Activated CD4-positive, CD25-positive, alpha-beta regulatory T cell treated with anti-CD3 and anti-CD28 coated beads, Interleukin-2, amount 50 U/mL, for 16 hours (primary cell): ENCODE measurements at places on chromosomes 3 and 15.

- DNase-seq, result no peak
These were observed 47.2 kb downstream of the DIPK2A start for GRCh38 chr3:144018776-144019175.

DNA sequence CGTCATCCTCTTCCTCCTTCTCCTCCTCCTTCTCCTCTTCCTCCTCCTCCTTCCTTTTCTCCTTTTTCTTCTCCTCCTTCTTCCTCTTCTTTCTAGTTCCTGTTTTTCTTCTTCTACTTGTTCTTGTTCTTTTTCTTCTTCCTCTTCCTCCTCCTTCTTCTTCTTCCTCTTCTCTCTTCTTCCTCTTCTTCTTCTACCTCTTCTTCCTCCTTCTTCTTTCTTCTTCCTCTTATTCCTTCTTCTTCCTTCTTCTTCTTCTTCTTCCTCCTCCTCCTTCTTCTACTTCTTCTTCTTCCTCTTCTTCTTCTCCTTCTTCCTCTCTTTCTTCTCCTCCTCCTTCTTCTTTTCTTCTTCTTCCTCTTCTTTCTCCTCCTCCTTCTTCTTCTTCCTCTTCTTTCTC is 310.2 kb upstream of the LMCD1 start:
- DNase-seq, result no peak

DNA sequence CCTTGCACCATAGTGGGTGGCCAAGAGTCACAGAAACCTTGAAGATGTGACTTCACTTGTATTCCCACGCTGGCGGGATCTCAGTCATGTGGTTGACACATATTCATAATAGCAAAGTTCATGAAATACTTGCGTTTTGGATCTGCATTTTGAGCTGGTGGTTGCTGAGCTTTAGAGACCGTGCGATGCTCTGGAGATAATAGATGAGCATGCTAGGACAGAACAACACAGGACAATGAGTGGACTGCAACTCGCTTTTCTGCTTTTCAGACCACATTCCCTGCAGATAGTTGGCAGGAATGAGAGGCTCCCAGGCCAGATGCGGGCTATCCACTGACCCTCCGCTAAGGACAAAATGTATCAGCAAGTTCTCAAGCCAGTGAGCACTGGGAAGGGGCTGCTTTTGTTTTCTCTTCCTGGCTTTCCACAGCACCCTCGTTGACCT is 13.8 kb upstream of the STARD5 start:
- no peak for DNase-seq

- DNase-seq, result no peak
These were observed 1.0 kb upstream of the ALS2CL start for GRCh38 chr3:46694520-46694919.

DNA sequence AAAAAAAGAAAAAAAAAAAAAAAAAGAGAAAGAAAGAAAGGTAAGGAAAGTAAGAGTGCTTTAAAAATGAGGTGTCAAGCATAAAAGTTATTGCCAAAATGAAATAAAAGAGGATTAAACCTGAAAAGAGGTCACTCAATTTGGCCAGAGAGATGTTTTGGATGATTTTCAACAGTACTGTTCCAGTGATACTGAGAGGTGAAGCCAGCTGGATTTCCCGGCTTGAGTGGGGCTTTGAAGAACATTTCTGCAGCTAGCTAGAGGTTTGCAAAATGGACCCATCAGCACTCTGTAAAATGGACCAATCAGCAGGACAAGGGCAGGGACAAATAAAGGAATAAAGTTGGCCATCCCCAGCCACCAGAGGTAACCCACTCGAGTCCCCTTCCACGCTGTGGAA is 128.5 kb downstream of the LSAMP start:
- DNase-seq, result no peak

DNA sequence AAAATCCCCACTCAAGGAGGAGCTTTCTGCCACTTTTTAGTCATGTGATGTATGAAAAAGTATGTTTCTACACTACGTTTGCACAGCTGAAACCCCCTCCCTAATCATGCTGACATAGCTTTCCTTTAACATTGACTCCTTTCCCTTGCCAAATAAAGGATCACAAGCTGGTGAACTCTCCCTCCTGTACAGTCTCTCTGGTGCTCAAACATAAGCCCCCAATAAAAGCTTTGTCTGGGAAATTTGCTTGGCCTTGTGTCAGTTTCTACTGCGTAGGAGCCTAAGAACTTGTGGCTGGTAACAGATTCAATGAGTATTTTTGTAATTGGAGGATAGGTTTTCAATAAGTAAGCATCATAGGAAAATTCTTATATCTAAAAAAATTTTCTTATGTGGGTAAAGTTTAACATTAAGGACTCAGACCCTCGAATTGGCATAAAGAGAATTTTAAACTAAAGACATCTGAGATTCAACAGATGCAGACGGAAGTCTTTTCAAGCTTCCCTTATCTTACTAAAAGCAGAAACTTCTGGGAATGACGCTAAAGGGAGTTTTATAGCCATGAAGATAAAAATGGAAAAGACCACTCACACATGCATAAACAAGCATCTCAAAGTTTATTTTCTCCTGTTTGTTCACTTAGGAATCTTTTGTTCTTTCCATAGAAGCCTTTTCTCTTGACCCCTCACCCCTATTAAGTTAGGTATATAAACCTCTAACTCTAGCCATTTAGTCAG is 44.1 kb upstream of the P2RY1 start:
- no peak for DNase-seq

DNA sequence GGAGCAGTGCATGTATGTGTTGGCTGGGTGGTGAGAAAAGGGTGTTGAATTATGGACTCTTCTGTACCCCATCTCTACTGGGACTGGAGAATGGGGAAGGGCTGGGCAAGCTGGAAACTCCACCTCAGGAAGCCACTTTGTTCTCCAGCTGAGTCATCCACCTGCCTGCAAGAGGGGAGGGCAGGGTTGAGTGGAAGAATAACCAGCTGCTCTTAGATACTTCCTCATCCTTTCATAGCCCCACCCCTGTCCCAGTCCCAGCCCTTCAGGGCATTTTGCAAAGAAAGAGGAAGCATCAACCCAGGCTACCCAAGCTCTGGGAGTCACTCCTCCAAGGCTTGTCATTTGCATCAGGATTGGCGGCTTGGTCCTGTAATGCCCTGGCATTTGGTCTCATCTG is 33.1 kb downstream of the RAB11A start:
- no peak for DNase-seq

DNA sequence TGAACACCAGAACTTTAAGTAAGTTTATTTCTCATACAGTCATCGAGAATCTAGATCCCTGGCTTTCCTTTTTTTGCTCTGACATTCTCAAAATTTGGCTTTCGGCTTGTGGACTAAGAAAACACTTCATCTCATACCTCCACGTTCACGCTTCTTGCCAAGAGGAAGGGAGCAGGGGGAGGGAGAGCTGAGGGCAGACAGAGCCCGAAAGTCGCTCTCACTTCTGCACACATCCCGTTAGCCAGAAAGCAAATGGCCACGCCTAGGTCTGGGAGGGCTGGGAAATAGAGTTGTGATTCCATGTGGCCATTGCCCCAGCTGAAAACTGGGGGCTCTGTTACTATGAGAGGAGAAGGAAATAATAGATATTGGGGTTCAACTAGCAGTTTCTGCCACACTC is 57.3 kb downstream of the MAP6D1 start:
- no peak for DNase-seq

DNA sequence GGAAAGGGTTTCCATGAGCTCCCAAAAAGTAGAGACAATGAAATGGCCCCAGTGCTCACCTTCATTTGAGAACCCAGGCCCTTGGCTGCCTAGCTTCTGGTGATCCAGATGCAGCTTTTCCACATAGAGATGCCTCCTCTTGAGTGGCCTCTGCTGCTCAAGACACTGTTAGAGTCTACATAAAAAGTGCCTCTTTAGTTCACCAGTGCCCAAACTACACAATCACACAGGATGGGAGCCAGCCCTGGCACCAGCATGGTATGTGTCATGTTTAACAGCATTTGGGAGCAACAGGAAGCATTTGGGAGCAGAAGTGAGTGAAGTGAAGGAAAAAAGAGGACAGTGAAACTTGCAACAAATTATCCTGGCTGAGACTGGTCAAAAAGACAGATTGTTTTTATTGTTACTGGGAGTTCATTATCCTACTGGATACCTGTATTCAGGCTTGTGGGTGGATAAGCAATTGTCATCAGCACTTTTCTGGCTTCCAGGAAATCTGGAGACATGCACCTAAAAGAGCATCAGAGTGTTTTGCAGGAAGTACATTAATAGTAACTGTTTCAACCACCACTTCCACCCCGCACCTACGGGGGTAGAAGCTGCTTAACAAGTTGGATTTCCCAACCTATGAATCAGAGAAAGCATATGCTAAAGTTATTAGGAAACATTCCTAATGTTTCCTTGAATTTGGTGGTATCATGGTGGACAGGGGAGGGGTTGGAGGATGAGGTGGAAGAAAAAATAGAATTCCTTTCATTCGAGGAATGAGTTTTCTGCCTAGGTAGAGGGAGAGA is 416.2 kb downstream of the IGSF11 start:
- DNase-seq, result no peak

DNA sequence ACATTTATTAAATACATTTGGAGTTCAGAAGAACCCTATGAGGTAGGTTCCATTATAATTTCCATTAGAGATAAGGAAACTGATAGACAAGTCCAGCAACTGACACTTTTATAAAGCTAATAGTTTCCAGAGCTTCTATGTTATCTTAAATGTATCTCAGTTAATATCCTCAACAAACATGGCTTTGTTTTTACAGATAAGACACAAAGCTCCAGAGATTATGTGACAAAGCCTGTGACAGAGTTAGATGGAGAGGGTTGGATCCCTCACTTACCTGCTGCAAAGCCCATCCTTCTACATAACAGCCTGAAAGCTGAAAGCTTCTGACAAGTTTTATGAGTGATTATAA is 473 bp upstream of the COMMD2 start:
- DNase-seq, result no peak

DNA sequence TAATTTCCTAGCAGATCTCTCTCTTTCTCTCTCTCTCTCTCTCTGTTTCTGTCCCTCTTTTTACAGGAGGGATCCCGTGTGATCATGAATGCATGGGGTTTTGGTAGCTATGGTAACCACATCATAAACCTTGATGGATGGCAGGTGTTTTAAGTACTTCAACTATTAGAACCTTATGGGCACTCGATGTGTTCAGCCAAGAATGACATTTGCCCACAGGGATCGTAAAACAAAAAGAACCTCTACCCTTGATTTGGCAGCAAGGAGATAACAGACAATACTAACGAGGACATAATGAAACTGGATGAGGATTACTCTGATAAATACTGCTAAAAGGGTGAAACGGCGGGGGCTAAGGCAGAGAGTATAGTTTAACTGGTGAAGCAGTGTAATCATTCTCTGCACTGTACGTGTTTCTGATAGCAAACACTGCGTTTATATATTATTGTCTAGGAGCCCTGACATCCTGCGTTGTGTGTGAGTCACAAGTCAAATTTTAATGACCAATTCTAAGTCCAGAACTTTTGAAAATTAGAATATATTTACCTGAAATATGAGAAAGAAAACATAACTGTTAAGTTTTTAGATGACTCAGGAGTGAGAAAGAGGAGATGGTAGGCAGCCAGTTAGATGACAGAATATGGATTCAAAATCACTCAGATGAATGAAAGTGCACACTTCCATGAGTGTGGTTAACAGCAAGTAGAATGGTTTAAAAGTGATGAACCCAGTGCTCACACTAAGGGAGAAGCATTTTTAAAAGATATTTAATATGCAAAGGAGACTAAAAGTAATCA is 80.3 kb downstream of the OTOL1 start:
- DNase-seq, result no peak

GRCh38 chr3:100480081-100480480 is 12.3 kb upstream of the TMEM45A start:
- no peak for DNase-seq

DNA sequence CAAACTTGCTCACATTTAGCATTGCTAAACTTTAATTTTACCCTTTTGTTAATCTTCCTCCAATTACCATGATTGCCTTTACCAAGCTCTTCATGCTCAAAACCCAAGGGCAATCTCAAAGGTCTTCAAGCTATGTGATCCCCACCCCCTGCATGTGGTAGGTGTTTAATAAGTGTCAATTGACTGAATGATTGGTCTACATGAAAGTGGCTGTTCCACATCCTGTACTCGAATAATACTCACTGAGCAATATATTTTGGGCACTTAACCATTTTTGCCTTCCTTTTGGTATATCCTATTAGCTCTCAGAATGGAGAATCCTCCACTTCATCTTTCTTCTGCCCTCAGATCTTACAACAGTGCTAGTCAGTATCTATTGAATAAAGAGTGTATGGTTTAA is 17.1 kb downstream of the RBMS3 start:
- DNase-seq, result no peak

GRCh38 chr3:167783781-167784180 is 48.3 kb downstream of the SERPINI1 start:
- no peak for DNase-seq

DNA sequence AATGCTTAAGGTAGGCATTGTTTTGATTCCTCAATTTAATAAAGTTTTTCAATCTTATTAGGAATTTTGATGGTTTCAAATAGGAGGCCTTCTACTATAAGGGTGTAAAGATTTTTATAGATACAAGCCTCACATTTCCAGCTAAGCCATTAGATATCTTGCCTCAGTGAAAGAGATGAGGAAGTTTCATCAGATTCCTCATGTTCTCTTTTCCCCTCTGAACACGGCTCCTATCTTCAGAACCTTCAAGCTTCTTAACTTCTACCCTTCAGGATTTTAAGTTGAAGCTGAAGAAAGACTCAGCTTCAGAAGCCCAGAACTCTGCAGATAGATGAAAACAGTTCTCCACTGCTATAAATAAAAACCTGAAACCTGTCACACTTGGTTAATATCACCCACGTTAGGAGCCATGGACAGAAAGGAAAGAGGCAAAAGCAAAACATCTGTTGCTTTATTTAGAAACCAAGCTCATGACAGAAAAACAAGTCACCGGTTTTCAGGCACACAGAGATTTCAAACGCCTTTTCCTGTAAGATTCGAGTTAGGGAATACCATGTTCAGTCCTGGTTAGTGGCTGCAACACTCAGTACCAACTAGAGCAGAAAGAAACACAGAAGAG is 82.2 kb upstream of the GOLGA8B start:
- no peak for DNase-seq

GRCh38 chr15:71291723-71292122 is 176.5 kb downstream of the THSD4 start:
- no peak for DNase-seq

GRCh38 chr3:113117511-113118234 is 93.7 kb upstream of the BOC start:
- no peak for DNase-seq

- no peak for DNase-seq
These were observed 11.6 kb downstream of the LPP start for GRCh38 chr3:188165596-188165995.

GRCh38 chr3:67524046-67524445 is 130.4 kb downstream of the SUCLG2 start:
- DNase-seq, result no peak

- no peak for DNase-seq
These were observed 190.5 kb upstream of the CMC1 start for GRCh38 chr3:28050885-28051284.

- no peak for DNase-seq
These were observed 1077.4 kb downstream of the EPHA3 start for GRCh38 chr3:90184861-90185260.

GRCh38 chr3:32551087-32551486 is 19.6 kb downstream of the DYNC1LI1 start:
- DNase-seq, result no peak
